Inflammatory macrophage treated with lipopolysaccharide for 4 hours (primary cell): ENCODE measurements at places on chromosomes 2 and 18.
A peak's percentile ranks its signal among the peaks of the same experiment; 100 is the strongest.

GRCh38 chr2:219168526-219168925, 1.3 kb downstream of the SLC23A3 start:
- no peak for DNase-seq

- DNase-seq = peak; percentile 54
Measured at GRCh38 chr2:64021578-64021977, 2.4 kb upstream of the VPS54 start.

DNA sequence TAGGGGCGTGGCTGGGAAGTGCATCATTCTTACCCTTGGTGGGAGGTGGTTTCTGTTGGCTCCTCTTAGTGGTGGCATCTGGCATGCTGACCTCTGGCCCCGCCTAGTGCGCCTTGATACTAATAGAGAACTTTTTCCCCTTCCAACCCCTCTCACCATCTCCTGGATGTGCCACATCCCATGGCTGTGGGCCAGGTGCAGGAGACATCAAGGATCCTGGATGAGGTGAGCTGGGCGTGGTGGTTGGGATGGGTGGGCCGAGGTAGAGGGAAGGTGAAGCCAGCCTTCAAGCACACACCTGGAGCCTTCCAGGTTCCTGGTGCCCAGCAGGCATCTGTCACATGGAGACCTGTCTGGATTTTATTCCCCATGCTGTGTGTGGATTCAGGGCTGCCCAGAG, 149.2 kb downstream of the DYSF start:
- no peak for DNase-seq

DNA sequence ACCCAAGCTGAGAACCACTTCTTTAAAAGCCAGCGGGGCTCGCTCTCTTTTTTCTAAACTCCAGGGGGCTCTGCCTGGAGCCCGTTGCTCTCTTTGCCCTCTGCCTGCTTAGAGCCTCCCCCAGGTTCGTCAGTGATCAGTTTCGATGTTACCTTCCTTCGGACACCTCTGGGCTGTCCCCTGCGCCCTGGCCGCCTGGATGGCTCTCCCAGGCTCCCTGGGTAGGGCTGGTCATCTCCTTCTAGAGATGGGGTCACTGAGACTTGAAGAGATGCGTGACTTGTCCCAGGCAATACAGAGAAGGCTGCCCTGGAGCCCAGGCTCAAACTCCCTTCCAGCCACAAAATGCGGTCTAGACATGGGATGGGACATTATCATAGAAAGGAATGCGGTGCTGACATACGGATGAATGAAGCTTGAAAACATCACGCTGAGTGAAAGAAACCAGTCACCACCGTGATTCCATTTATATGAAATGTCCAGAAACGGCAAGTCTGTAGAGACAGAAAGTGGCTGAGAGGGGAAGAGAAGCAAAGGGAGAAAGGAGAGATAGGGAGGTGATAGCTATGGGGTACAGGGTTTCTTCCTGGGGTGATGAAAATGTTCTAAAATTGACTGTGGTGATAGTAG, 14.6 kb downstream of the KCNF1 start:
- DNase-seq = no peak

DNA sequence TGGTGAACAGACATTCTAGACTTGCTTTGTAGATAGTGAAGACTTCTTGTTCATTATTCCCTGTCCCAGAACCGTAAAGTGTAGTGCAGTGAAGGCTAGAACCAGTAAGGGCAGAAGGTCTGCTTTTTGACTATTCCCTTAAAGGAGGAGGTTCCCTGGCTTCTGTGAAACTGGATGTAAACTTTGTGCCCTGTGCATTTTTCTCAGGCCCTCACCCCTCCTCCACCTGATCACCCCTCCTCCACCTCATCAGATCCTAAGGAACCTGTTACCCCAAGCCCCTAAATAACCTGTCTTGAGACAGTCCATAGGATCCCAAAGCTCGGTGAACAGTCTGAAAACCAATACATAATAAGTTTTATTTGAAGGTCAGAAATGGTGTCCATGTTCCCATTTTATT, 33.7 kb downstream of the SFT2D3 start:
- DNase-seq = no peak

- DNase-seq = peak; percentile 33
Measured at GRCh38 chr2:39667104-39667885, 1.6 kb downstream of the TMEM178A start.

DNA sequence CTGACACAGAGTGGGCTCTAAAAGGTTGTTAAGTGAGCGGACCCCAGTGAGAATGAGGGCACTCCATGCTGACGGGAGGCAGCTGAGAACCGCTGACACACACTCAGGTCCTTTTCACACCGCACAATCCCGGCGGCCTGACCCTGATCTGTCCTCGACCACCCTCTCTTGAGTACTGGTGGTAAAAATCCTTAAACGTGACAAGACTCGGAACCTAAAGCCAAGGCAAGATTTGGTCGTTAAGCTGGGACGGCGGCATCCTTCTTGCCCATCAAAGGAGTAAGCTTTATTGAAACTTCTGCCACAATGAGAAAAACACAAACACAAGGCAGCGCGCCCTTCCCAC, 569 bp downstream of the TMX3 start:
- no peak for DNase-seq

- no peak for DNase-seq
Measured at GRCh38 chr2:240167588-240167880, 27.1 kb upstream of the OTOS start.

GRCh38 chr2:76977846-76978727, 544.1 kb downstream of the LRRTM4 start:
- DNase-seq = no peak

- DNase-seq = no peak
Measured at GRCh38 chr2:95332036-95332435, 34.9 kb downstream of the KCNIP3 start.

DNA sequence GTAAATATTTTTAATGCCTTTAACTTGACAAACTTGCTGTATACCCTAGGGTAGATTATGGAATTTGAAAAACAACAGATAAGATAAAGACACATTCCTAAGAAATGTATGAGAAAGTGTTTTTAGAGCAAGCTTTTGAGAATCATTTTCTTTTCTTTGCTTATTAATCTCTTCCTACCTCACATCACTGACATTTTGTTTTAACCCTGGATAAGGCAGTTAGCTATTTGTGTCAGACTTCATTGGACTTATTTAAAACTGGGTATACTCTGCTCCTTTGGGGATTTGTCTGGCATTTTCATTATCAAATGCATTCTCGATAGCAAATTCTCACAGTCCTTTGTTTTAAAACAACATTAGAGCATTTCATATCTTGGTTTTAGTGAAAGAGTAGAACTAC, 17.2 kb downstream of the EML4 start:
- DNase-seq = no peak
